ENCODE measurements at places on chromosomes 12 and 14.

GRCh38 chr12:60216226-60216625 lies 620.4 kb downstream of the SLC16A7 start:
- no peak for DNase-seq

GRCh38 chr12:52263761-52264434 lies 10.5 kb upstream of the KRT86 start:
- no peak for DNase-seq

- no peak for DNase-seq
These were observed 42.7 kb downstream of the GPHB5 start for GRCh38 chr14:63276016-63276415.

DNA sequence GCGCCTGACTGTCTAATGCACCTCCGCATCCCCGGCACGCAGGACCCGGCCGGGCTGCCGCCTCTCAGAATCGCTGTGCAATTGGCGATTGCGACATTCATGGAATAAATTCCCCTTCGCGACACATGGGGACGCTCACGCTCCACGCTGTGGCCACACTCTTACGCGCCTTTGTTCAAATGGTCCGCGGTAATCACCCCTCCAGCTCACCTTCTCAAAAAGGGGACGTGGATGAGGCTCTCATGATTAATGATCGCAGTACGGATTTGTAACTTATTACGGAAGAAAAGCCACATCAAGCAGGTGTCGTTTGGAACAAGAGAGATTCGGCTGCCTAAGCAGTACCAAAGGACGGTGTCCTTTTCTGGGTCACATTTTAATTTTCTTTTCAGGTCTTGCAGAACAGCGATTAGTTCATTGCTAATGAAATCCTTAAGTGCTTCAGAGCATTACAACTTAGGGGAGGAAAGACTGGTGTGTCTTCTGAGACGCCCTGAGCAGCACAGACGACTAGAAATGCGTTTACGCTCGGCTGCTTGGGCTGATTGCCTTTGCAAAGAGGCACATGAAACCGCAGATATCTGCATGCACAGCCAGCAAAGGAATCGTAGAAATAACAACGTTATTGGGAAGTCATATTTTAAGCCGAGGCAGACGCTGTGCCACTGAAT lies 37.3 kb upstream of the ADGRD1 start:
- DNase-seq = peak; percentile 17

DNA sequence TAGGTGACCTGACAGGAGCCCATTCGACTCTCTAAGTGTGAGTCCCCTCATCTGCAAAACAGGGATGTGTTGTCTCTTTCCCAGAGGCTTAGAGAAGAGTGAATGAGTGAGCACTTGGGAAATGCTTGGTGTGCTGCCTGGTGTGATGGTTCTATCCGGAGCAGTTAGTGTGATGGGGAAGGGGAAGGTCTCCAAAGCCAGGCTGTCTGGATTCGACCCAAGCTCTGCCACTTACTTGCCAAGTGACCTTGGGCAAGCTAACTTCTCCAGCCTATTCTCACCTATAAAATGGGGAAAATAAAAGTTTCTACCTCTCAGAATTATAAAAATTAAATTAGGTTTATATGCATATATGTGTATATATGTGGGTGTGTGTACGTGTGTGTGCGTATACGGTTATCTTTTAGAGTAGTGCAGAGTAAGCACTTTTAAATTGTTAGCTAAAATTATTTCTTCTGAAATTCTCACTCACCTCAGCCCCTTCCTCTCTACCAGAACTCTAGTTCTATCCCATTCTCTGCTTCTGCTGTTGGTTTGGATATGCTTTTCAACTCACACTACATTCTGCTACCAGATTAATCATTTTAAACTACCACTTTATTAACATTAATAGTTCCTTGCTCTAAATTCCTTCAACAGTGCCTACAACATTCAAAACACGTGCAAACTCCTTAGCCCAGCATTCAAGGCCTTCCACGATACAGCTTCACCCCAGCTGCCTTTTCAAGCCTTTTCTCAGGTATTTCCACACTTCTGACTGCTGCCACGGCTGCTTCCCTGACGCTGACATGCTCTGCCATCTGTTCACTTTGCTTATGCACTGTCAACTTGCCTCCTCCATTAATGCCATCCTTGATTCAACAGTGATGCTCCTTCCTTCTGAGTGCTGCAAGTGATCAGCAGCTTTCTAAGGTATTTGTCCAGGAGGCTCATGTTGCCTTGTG lies 55.3 kb downstream of the DICER1 start:
- DNase-seq = no peak

GRCh38 chr12:25256826-25257225 lies 6.1 kb upstream of the KRAS start:
- no peak for DNase-seq

- DNase-seq = no peak
These were observed 101.3 kb downstream of the SRGAP1 start for GRCh38 chr12:63945777-63946176.

GRCh38 chr12:14841761-14842160 lies 1.6 kb downstream of the ART4 start:
- no peak for DNase-seq

DNA sequence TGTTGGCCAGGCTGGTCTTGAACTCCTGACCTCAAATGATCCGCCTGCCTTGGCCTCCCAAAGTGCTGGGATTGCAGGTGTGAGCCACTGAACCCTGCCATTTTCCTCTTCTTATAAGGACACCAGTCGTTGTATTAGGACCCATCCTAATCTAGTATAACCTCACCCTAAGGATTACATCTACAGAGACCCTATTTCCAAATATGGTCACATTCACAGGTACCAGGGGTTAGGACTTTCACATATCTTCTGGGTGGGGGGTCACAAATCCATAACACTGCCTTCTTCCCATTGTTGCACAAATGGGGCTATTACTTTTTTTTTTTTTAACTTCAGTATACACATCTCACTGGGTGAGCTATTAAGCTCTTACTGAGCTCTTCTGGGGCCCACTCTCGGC lies 38.6 kb downstream of the ARF6 start:
- no peak for DNase-seq

- peak; percentile 96 for DNase-seq
These were observed 16.5 kb downstream of the SELPLG start for GRCh38 chr12:108616941-108617858.

DNA sequence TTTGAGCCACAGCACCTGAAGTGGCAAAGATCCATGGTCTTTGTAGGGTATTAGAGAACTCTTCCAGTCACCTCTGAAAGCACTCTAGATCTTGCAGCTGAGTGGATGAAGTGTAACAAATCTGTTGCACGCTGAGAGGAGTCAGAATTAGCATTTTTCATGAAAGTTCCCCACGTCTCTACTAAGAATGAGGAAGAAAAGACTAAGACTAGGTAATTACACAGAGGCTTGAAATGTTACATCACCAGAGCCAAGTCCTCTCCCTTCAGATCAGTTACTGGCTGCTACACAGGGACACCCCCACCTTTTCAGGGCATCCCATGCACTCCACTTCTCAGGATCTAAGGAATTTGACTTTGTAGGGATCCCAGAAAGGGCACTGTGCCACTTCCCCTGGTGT lies 98.6 kb upstream of the FKBP4 start:
- no peak for DNase-seq

DNA sequence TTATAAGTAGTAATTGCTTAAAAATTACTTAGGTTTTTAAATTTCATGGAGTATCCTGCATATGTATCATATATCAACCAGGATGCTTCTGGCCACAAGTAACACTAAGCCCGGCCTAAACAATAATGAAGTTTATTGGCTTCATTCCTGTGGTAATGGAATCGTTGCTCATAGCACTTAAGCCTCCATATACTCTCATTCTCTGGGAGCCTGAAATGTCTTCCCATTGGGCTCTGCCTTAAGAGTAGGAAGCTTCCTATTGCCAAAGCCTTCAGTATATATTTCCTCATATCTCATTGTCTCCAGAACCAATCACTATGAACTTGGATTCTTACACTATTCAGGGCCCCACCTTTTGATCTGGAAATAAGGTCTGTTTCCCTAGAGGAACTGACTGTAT lies 83.8 kb upstream of the DNM1L start:
- no peak for DNase-seq

DNA sequence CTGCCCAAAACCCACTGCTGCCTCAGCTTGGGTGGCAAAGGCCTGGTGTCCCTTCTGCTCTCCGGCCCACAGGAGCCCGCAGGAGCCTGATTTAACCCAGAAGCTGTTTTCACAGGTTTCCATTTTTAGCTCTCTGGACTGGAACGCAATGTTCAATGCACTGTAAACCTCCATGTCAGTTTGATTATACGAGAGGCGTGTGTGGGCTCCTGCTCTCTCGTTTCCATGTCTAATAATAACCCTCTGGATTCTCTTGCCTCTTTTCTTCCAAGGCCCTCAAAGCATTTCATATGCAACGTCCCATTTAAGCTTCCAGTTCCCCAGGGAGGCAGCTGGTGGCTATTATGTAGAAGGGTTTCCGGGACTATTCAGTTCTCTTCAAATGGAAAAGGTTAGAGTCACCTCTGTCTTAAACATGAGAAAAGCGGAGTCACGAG lies 161.1 kb downstream of the SUDS3 start:
- DNase-seq = no peak

Data from stimulated activated naive CD8-positive, alpha-beta T cell treated with anti-CD3 and anti-CD28 coated beads, Interleukin-15, amount 100 ng/mL, for 72 hours (primary cell).